ENCODE measurements at places on chromosomes 1 and 21.

- DNase-seq = no peak
Observed at GRCh38 chr1:33872275-33872674, 8.4 kb downstream of the HMGB4 start.

DNA sequence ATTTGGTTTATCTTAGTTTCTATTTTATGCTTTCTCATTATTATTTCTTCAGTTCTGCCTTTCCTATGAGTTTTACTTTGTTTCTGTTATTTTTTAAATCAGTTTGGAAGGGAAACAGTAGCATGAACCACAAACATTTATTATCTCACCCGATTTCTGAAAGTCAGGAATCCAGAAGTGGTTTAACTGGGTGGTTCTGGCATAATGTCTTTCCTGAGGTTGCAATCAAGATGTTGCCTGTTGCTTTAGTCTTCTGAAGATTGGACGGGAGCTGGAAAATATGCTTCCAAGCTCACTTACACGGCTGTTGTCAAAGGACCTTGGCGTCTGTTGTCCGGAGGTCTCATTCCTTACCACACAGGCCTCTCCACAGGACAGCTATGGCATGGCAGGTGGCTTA lies 50.4 kb downstream of the SNRPE start:
- no peak for DNase-seq

DNA sequence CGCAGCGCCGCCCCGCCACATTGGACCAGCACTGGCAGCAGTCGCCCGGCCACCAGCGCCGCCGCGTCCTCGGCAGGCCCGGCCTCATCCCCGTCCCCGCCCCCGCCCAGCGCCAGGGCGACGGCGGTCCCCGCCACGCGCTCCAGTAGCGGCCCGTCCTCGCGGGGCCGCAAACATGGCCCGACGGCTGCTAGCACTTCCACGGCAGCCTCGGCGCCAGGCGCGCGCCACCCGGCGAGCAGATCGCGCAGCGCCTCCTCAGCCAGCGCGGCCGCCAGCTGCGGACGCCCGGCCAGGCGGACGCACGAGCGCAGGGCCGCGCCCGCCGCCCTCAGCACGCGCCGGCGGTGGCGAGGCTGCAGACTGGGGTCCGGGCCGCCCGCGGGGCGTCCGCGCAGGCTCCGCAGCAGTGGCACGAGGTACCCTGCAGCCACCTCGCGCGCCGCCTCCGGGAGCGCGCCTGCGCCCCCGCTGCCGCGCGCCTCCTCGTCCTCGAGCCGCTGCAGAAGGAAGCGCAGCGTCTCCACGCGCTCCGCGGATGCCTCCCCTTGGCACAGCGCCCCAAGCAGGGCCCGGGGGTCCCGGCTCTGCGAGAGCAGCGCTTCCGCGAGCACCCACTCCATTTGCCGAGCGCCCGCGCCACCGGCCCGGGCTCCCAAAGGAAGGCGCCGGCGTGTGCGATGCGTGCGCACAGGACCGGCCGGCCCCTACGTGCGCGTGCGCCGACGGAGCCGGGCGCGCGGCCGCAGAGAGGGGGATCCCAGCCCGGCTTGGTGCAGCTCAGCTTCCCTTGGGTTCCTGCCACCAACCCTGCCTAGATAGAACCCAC lies at the start of gene TARBP1:
TARBP1 (minus strand) TSS at position 699 of the 829 bp plus-strand sequence; CDS start at position 623, 76 bp downstream.
- peak; percentile 45 for DNase-seq

DNA sequence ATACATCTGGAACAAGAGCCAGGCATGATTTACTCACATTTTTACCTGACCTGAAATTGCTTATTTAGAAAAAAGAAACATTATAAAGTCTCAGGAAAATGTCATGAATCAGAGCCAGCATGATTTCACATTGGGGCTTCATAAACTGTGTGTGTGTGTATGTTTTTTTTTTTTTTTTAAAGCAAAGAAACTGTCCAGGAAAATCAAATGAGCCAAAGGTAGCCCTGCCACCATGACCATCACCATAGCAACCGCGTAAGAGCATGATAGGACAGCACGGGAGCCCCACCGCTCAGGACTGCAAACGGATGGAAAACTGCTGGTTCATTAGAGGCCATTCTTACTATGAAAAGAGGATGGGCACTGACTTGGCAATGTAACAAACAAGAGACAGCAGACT lies 139.2 kb downstream of the NTMT2 start:
- no peak for DNase-seq

GRCh38 chr1:11434501-11434900 lies 44.5 kb upstream of the DISP3 start:
- DNase-seq = no peak

DNA sequence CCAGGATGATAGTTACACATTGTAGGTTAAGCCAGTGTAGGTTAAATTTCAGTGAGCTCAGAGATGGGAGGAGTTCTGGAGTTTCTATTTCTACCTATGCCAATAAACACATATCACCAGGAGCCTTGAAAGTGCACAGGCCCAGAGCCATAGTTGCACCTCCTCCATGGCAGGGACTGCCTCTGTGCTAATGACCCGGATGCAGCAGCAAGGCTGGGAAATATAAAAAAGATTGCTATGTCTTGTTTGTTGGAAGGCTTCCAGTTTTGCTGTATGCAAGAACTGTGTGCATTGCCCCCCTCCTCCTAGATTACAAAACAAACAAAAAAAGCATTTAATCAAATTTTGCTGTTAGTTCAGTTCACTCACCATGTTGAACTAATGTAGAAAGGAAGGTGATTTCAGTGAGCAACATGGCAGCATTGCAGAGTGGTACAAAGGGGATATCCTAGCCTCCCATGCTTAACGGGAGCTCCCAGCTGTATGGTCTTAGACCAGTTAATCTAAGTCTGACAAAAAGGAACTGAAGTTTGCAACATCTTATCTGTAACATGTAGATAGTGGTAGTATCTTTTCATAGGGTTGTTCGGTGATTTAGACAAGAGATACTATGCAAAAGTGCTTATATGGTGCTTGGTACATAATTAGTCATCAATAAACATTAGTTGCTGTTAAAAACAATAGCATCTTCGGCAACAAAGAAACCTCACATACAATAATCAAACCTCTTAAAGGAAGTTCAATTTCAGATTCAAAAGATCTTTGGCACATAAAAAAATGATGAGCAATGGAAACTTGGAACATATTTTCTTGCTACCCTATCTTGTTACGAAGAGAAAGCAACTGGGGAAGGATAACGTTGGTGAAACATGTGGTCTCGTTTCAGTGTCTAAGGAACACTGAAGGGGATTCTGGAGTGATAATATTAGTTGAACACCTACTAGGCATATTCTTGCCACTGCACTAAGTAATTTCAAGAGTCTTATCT lies 309.5 kb downstream of the ASTN1 start:
- DNase-seq = no peak

Measured in stimulated activated CD8-positive, alpha-beta memory T cell treated with anti-CD3 and anti-CD28 coated beads, Interleukin-7, amount 100 ng/mL, for 1 hour (primary cell).